ENCODE measurements at places on chromosomes 7 and 10. TPM values are rescaled to one million over a fixed set of nuclear protein-coding genes. Genes with fewer than 3 reads are reported as not detected.

The NEURL1 gene
- total RNA-seq: 77.0 TPM

DNA sequence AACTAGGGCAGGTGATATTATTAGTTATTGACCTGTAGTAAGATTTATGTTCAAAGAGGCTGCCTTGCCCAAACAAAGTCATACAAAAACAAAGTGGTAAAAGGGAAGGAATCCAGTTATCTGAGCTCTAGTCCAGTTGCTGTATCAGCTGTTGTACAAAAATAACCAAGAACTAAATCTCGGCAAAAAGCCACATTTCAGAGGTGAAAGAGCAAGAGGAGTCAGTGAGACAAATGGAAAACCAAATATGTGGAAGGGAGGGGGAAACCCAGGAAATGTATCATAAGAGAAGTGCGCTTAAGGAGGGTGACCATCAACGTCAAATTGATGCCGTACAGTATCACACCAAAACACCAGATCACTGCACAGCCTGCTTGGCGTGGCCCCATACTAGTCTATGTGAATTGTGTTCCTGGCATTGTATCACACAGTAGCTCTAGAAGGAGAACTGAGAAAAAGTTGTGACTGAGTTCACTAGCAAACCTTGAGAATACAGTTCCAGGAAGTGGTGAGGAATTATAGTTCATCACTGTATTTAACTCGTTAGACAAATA lies 6.4 kb downstream of the AGBL3 start:
- DNase-seq: no peak

- no peak for DNase-seq
Observed at GRCh38 chr10:113086282-113086681, 136.2 kb downstream of the TCF7L2 start.

DNA sequence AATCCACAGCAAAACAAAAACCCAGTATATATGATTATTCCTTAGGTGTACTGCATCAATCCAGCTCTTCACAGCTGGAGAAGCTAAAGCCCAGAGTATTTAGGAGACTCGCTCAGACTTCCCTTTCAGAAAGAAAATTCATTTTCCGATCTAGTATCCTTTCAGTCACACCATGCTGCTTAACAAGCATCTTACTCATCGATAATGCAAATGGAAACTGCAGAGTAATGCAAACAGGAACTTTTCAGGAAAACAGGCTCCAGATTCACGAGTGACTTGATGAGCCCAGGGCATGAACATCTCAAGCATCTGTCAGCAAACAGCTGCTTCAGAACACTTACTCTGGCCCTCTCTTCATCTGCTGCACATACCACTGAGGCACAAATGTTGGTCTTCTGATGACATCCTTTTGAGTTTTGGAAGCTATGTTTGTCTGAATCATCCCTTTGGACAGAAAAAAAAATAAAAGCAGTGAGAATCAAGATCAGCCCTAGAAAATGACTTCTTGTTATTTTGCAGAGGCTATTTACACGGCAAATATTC lies 24.9 kb upstream of the ZC3HAV1L start:
- no peak for DNase-seq

DNA sequence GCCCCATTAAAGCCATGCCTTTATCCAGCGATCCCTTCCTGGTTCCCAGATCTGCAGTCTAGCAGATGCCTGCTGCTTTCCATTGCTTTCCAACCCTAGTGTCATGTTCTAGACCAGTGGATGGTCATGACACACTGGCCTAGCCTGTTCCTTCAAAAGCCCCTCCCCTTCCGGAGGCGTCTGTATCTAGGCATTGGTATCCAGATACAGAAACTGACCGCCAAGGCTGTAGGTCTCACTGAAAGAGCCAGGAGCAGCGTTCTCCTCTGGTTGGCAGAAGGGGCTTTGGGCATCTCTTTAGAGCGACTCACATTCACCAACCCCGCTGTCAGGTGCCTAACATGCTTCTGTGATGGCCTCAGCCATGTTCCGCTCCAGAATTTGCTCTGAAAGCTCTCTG lies 22.6 kb downstream of the JCAD start:
- DNase-seq: no peak

GRCh38 chr10:8050556-8051108 lies 3.9 kb upstream of the GATA3 start:
- no peak for DNase-seq

The TMEM140 gene
- total RNA-seq: 22.0 TPM

DNA sequence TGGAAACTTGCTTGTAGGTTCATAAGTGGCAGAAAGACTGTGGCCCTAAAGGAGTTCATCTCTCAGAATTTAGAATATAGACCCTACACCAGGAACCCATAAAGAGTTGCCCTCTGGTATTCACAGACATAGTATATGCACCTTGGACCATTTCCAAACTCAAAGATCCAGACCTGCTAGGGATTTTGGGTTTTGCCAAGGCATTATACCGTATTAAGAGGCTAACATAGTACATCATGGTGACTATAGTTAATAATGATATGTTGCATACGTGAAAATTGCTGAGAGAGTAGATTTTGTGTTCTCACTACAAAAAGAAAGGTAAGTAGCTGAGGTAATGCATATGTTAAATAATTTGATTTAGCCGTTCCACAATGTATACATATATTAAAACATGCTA lies 13.9 kb downstream of the IFIT3 start:
- no peak for DNase-seq

DNA sequence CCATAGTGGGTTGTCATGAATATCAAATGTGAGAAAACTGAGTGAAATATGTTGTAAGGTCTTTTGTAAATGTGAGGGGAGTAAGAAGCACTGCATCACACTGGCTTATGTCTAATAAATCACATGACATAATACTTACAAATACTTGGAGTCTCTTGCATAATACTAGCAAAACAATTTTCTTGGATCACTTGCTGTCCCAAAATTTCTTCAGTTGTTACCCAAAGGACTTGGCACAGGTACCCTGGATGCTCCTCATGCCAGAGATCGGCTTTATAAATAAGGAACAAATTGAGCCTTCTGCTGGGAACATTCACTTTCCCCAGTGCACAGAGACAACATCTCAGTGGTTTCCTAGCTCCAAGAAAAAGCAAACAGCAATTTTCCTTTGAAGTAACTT lies 5.0 kb upstream of the LRIT2 start:
- DNase-seq: no peak

DNA sequence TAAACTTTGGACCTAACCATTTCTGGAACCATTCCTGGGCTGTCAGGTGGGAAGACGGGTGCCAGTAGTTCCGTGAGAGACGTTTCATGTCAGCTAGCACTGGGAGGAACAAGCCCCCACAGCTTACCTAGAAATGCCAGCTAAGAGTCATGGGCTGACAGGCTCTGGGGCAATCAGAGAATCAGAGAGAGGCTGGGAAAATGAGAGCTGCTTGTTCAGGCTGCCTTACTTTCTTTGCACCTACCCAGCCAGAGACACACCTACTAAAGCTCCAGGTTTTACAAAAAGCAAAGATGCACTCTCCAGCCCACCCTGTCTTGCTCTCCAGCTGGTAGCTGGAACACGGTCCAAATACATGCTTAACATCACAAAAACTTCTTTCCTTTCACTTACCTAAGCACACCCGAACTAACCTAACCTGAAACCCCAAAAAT lies 688 bp downstream of the PTN start:
- DNase-seq: no peak

DNA sequence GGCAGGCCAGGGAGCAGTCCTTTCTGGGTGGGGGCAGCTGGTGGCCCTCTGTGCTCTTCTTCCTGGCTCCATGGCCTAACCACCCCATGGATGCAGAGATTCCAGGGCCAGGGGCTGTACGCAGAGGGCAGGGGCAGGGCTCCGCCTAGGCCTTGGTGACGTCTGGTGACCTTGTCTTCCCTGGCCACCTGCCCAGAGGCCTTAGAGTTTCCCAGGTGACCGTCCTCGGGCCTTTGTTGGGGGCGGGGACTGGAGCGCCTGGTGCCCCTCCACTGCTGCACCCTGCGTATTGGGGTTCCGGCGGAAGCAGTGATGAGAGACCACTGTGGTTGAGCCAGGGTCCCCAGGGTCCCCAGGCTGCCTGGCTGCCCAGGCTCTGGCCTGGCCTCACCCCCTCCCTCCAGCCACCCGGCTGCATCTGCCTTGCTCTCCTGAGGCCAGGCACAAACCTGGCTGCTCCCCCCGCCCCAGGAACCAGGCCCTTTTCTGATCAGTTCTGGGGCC lies 10.3 kb downstream of the PWWP2B start:
- no peak for DNase-seq

DNA sequence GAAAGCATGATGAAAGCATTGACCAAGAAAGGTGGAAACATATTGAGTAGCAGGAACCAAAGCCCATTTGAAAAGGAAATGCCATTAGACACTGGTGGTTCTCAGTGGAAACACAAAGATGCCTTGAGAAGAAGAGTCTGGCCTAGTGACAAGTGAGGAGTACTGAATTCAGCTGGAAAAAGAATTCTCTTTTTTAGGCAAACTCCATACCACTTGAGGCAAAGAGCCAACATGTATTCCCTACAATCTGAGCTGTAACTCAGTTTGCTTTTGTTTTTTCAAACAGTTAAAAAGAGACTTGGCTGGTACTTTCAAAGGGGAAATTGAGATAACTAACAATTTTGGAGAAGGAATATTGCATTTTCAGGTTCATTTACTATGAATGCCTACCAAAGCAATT lies 624.0 kb downstream of the NRG3 start:
- DNase-seq: no peak

The MGAM2 gene
- total RNA-seq: 0.20 TPM

DNA sequence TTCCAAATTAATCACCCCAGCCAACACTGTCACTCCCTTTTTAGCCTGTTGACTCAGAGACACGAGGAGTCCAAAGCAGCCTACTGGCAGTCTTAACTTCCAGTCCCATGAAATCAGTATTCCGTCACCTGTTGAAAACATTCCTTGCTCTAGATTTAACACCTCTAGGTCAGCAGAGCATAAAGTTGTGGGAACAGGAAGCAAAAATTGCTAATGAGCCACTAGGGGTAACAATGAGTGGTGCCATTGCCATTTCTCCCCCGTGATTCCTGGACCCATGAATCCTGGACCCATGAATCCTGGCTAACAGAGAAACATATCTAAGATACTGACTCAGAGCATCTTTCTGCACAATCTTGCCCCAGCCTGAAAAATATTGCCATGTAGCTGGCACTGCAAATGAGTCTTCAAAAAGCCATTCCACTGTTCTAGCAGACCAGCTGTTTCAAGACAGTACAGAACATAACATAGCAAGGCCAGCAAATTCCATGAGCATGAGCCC lies 252.7 kb upstream of the PTER start:
- no peak for DNase-seq

GRCh38 chr7:116145245-116145852 lies 65.0 kb upstream of the TES start:
- no peak for DNase-seq

- peak; percentile 6 for DNase-seq
Observed at GRCh38 chr10:1163204-1163660, 107.0 kb downstream of the WDR37 start.

The PNLIPRP3 gene
- total RNA-seq: not detected

DNA sequence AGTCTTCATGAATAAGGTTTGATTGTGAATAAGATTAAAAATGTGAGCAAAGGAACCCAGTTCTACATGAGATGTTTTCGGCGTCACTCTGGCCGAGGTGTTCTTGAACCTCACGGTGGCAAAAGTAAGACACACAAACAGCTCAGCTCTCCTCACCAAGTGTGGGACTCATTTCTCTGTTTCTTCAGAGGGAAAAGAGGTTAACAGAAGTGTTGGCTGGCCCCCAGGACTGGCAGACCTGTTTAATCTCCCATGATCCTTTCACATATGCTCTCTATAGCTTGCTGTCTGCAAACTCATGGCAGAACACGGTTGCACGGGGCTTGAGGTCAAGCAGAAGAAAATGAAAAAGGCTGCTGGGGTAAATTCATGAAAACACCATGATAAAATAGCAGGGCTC lies 394.4 kb downstream of the CALN1 start:
- no peak for DNase-seq

The PLEKHS1 gene
- total RNA-seq: not detected

The NEUROD6 gene
- total RNA-seq: 27.9 TPM

GRCh38 chr10:117936976-117937375 lies 109.8 kb downstream of the RAB11FIP2 start:
- no peak for DNase-seq

DNA sequence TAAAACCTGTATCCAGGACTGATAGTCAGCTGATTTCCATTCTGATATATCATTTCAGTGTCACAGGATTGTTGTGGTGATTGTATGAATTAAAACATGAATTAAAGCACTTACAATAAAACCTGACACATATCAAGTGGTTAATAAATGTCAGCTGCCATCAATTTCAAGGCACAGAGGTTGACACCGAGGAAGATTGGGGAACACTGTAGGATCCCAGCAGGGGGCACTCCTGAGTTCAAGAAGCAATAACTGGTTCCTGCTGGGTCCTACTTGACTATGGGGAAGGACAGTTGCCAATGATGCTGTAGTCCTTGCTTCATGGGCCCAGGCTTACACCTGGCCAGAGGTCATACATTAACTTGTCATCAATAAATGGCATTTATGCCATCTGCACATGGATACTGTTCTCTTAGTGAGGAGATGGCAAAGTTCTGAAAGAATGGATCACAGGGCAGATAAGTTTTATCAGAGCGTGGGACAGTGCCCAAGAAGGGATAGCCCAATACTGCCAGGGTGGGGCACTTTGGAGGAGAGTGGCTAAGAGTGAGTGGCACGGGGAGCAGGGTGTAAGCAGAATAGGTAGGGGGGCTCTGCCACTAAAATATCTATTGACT lies 24.1 kb downstream of the FZD1 start:
- DNase-seq: peak; percentile 39

The SLC39A12 gene
- 27.4 TPM for total RNA-seq

DNA sequence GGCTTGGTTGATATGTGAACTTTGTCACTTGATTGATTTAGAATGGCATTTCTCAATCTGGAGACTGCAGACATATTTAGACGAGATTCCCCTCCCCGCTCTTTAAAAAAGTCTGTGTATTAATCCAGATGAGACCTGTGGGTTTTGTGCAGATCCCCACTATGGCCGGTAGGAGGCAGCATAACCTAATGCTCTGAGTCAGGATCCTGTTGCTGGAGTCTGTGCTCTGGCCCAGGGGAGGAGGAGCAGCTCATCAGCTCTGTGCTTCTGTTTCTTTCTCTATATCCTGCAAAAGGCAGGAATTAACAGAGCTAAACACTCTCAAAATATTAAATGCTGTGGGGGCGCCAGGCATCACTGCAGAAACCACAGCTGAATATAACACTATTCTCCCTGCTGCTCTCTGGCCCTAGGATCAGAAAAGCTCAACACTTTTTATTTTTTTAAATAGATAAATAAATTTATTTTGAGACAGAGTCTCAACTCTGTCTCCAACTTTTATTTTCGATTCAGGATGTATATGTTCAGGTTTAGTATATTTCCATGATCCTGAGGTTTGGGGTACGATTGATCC lies 23.9 kb upstream of the SEPHS1 start:
- DNase-seq: peak; percentile 57

The TBXAS1 gene
- total RNA-seq: 14.3 TPM

DNA sequence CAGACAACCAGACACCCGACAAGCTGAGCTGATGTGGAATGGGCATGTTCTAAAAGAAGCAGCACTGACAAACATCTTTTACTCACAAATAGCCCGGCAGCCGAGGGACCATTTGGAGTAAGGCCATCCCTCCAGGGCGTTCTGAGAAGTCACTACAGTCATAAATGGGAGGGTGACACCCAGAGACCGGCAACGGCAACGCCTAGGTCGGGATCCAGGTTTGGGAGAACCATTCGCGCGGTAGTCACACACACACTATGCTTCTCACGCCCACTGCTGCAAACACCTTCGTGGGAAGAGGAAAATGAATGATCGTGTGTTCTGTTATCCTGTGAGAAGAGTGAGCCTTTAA lies 9.8 kb downstream of the TNS3 start:
- no peak for DNase-seq

- no peak for DNase-seq
Observed at GRCh38 chr7:70668606-70669358, 463.2 kb upstream of the GALNT17 start.

- no peak for DNase-seq
Observed at GRCh38 chr7:108415821-108416536, 40.3 kb downstream of the NRCAM start.

The SEMA3D gene
- 3.2 TPM for total RNA-seq

All from dorsolateral prefrontal cortex (tissue), 122 donors.